NCI-H187 (cell line): ENCODE measurements at places on chromosomes 5 and 9.

DNA sequence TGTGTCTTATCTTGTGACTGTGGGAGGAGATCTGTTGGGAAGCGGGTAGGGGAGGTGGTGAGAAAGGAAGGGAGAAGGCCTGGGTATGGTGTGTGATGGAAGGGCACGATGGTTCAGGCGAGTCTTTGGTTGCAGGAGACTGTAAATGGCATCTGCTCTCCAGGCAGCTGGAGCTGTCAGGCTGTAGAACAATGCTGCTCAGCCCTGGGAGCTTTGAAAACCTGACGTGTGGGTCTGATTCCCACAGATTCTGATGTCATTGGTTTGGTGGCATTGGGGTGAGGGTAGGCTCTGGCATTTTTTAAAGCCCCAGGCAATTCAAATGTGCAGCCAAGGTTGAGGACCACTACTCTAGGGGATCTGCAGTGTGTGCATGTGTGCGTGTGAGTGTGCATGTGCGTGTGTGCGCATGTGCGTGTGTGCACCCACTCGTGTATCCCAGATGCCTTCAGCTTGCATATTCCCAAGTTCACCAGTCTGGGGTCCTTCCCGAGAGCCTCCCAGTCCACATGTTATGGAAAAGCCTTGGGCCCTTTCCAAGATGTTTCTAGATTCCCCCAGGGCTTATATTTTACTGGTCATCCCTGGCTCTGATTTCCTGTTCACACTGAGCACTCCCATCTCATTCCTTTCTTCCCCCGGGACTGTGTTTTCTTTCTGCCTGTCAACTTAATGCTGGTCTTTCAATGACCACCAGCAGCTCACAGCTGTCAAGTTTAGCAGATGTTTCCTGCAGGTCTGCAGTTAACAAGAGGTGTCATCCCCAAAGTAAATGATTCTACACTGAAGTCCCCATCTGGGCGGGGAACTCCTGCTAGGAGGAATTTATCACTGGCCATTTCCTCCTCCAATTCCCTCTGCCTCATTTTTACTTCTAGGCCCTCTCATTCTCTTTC is 34.0 kb downstream of the BOD1 start:
- DNase-seq: no peak

DNA sequence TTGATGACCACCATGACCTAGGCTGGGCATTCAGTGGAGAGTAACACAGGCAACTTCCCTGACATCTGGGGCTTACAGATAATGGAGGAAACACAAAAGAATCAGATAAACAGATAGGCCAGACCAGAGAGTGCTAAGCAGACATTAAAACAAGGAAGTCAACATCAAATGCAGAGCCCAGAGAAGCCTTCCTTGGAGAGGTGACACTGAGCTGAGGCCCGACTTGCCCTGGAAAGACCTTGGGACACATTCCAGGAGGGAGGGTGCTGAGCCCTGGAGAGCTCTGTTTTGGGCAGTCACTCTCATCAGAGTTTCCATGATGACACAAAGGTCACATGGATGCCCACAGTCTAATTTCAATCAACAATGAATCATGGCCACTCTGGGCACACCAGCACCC is 31.9 kb upstream of the C5orf58 start:
- DNase-seq: no peak

DNA sequence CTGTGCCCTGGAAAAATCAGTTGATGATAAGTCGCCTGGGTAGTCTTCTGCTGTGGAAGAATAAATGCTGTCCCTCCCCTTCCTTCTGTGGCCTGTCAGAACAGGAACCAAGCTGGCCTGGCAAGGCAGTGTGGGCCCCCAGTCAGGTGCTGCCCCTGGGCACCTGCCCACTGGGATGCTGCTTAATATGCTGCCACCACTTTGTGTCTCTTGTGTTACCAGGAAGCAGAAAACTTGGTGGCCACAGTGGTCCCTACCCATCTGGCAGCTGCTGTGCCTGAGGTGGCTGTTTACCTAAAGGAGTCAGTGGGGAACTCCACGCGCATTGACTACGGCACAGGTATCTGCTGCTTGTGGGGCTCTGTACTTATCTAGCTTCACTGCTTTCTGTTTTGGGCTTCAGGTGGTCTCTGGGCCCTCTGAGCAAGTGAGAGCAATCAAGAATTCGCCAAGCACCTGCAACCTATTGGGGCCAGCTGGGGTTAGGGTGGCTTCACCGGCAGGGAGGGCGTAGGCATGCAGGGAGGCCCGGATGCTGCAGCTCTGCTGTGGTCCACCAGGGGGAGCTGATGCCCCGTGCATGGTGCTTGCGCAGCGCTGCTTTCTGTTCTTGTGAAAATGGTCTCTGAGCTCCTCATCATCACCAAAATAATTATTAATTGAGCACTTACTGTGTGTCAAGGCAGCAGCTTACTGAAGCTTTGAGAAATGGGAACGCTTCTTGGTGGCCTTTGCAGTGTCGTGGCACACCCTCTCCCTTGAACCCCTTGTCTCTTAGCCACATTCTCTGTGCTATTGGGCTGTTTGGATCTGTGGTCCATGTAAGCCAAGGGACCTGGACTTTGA is 20.3 kb downstream of the PTPA start:
- DNase-seq: no peak

- DNase-seq: no peak
Observed at GRCh38 chr5:167701051-167701450, 590.4 kb upstream of the WWC1 start.

DNA sequence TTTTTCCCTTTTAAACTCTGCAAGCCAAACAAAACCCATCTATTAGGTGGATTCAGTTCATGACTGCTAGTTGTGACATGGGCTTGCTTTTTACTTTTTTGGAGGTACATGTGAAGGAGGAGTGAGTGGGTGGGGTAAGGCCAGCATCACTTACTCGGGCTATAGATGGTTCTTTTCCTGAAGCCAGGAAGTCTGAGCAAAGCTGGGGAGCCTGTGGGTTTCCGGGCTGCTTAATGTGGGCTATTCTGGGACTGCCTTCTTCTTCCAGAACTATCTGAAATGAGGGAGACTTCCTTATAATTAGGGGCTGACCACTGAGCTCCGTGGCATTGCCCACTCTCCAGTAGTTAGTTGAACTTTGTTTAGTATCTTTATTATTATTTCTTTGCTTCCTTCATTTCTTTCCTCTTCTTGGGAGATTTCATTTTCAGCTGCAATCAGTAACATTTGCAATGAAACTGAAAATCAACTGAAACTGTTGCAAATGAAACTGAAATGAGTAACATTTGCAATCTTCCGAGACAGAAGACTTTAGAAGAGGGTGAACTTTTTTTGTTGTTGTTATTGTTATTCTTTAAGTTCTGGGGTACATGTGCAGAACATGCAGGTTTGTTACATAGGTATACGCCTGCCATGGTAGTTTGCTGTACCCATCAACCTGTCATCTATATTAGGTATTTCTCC is 204.9 kb downstream of the LRRC70 start:
- no peak for DNase-seq

- DNase-seq: no peak
Observed at GRCh38 chr9:91085517-91086291, 276.0 kb downstream of the AUH start.

DNA sequence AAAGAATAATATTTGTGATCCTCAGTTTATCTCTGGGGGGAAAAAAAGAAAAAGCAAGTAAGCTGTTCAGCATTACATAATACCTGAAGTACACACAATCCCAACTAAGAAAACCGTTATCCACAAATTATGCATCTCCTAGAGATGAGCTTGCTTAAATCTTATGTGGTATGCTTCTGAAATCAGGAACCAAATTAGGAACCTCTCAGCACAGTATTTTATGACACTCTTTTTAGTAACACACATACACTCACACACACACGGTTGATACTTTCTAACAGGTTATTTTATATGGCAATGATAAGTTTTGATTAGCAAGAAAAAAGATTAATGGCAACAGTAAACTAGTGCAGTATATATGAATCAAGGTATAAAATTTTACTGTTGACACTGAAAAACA is 1.2 kb upstream of the ZNF510 start:
- DNase-seq: no peak
